ENCODE measurements at places on chromosomes 12 and 14.

DNA sequence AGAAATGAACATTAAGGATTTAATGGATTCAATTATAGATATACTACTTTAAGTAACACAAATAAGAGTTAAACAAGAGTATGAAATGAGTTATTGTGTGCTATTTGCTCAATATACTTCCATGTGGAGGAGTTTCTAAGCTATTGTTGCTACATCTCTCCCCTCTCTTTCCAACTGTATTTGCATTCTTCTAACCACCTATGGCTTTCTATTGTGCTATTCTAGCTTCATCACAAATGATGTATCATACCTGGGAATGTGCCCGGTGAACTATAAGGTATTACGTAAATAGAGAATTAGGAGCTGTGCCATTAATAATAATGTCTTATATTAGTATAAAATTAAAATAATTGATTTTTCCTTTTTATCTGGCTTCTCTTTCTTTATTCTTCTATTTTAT, 87.1 kb upstream of the PLEKHG7 start:
- DNase-seq, result no peak

- DNase-seq, result no peak
Observed at GRCh38 chr12:41532072-41532471, 344.0 kb downstream of the PDZRN4 start.

- no peak for DNase-seq
Observed at GRCh38 chr12:124242529-124243065, 52.3 kb upstream of the RFLNA start.

DNA sequence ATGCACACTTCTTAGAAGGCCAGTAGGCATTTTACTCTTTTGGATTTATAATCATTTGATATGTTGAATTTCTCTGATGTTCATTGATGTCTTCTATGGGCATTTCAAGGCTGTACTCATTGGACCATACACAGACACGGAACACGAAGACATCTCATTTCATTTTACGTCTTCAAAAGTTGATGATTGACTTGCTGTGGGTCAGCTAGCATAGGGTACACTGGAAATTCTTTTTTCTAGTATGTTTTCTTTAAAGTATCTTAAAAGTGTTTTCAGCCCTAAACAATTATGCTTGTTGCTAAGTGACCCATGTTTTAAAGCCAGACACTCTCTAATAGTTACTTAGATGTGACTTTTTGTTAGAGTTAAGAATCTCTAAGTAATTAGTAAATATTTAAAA, 16.3 kb downstream of the TRHDE start:
- DNase-seq, result no peak

DNA sequence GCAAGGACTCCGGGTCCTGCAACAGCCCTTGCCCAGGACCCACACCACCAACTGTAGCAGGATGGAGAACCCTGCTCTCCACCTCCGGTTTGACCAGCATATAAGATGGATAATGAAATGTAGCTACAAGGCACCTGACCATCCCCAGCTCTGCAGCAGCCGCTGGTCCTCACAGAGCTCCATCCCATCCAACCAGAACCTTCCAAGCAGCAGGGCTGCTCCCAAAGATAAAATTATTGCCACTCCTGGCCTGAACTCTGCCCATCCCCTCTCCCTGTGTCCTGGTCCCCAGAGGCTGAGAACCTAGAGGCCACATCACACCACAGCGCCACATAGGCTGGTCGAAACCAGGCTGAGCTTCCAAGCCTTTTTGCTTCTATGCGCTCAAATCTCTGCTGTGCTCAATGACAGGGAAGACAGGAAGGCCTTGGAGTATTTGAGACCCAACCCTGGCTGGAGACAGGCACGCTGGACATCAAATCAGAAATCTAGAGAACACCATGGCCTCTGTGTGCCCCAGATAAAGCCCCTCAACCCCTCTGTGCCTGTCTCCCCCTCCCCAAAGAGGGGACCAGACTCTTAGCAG, 4.2 kb downstream of the CDK2AP1 start:
- DNase-seq, result no peak

DNA sequence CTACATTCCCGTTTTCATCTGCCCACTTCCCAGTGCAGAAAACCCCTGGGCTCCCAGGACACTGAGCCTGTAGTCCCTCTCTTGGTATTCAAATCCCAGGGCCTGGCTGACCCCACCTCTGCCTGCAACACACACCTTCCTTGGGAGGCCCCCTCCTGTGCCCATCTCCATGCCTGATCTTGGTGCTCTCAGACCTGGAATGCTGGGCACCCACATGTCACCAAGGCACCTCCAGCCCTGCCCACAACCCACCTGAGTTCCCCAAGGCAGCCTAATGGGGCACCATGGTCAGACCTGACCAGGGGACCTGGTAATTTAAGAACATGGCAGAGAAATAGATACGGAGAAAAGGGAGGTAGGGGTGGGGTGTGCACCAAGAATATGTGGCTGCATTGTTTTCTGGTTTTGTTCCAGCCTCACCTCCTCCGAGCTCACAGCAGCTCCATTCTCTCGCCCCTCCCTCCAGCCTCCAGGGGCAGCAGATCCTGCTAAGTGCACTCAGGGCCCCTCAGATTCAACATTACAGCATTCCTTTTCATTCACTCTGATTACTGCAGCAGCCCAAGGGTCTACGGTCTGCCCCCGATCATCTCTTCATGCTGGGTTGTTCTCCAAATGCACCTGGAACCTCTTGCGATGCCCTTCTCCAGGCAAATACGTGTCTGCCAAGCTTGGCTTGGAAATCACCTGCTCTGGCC, 9.2 kb upstream of the HSP90AA1 start:
- no peak for DNase-seq

- DNase-seq, result no peak
Observed at GRCh38 chr12:112169161-112169872, 44.0 kb downstream of the TRAFD1 start.

DNA sequence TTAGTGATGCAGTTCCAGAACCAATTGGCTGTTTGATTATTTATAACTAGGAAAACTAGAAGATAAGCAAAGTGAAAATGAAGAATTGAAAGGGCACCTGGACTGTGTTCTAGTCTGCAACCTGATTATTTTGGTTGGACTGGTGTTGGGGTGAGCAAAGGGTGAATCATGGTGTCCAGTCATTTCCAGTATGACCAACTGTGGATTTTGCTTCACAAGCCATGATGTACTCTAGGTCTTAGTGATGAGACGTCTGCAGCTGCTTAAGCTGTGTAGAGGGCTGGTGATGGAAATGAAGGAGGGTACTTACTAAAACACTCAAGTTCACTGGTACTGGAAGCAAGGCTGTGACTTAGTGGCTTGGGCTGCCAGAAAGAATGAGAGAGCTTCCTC, 193.2 kb upstream of the FRMD6 start:
- no peak for DNase-seq

DNA sequence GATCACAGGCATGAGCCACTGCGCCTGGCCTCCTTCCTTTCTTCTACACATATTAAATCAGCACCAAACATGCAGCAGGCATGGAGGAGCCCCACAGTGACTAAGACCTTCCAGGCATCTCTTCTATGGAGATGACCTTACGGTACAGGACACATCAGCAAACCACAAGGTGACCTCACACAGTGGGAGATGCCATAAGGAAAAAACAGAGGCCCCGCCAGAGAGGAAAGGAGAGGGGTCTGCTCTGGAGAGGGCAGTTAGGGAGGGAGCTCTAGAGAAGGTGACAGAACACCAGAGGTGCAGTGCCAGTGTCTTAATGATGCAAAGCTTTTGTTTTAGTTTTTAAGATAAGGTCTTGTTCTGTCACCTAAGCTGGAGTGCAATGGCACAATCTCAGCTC, 81.1 kb upstream of the ESRRB start:
- DNase-seq, result no peak

DNA sequence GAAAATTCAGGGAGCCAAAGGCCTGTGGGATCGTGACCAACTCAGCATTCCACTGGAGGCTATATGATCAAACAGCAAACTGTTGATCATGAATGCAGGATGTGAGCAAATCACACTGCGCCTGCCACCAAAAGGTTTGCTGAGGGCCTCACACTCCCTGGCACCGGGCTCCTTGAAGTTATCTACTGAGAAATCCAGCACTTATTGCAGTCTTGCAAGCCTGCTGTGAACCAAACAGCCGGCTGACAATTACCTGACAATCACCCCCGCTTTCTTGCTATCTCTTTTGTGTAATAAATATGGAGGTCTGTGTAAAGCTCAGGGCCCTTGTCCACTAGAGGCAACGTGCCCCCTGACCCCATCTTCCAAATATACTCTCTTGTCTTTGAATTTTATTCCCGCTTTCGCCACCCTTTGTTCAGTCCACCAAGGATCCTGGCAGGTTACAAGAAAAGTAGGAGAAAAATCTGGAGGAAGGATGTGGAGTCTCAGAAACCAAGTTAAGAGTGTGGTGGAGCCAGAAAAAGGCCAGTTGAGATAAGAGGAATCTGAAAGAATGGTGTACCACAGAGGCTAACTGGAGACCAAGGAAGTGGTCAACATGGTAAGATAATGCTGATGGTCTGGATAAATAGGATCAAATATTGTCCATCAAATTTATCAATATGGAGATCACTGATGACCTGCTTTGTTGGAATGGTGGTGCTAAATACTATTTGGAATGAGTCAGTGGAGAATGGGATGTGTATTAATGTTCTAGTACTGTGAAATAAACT, 229.2 kb downstream of the ALX1 start:
- DNase-seq, result no peak

GRCh38 chr12:110677206-110677911, 11.6 kb downstream of the HVCN1 start:
- DNase-seq, result no peak

DNA sequence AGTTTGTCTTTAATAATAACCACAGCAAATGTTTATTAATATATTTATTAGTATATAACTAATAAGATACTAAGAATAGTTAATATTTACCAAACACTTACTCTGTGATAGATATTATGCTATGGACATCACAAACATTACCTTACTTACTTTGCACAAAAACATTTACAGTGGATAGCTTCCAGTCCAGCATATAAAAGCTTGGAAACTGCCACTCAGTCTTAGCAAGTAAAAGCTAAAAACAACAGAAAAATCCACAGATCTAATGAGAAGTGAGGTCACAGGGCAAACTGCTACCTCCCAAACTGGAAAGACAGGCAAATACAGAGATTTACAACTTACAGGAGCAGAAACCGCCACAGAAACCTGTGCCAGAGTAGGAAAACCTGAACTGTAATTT, 99.8 kb downstream of the METTL25 start:
- DNase-seq, result no peak

DNA sequence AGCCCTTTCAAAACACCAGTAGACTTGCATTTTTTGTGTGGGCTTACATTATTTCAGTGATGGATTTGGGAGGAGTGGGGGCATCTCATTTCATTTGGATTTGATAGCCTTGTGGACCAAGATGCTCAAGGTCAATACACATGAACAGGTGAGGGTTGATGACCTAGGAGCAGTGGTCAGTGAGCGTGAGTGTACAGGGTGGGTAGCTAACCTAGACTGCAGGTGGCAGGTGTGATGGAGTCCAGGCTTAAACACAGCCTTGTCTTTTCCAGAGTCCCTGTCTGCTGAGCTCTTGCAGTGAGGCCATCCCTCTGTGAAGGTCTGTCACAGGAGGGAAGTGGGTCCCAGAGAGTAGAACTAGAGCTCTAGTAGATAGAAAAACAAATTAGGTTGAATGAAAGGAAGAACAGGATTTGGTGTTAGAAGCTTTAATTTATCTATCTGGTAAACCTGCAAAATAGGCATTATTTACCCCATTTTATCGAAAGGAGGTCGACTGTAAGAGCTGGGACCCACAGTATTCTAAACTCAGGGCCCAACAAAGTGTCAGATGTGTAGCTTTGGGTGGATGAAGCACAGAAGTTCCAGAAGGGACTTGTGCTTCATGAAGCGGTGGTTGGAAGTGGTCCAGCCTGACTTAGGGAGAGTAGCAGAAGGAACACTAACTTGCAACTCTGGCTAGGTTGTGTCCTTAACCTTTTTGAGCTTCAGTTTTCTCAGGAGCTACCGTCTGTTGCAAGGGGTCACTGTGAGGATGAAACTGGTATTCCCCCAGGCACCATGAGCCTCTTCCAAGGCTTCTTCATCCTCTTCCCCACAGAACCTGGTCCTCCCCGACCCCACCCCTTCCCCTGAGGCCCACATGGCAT, 18.2 kb downstream of the RPS6KL1 start:
- DNase-seq, result no peak

GRCh38 chr14:64467101-64467500, 1.8 kb downstream of the AKAP5 start:
- no peak for DNase-seq

DNA sequence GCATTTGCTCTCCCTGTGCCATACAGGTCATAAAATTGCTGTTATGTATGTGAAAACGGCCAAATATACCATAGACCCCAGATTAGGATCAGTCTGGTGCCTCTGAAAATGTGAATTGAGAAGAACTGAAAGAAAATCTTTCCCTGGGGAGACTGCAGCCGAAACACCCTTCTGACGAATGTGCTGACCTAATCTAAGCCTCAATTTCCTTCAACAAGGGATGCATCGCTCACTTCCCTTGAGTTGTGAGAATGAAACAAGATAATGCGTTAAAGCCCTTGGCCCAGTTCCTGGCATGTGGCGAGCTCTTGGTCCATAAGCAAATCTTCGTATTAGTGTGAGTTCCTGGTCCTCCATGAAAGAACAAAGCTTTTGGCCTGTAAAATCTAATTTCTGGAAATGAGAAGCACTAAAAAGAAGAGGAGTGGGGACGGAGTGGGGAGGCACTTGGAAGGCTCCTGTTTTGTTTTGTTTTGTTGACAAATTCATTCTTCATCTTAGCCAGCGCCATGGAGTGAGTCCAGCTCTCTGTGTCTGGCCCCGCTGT, 49.5 kb upstream of the RTRAF start:
- no peak for DNase-seq

- peak; percentile 52 for DNase-seq
Observed at GRCh38 chr14:90903101-90903500, 86.9 kb upstream of the TTC7B start.

- peak; percentile 25 for DNase-seq
Observed at GRCh38 chr12:108305520-108305919, 33.6 kb downstream of the CMKLR1 start.

- DNase-seq, result peak; percentile 50
Observed at GRCh38 chr14:22653012-22653621, 9.0 kb upstream of the OR6J1 start.

DNA sequence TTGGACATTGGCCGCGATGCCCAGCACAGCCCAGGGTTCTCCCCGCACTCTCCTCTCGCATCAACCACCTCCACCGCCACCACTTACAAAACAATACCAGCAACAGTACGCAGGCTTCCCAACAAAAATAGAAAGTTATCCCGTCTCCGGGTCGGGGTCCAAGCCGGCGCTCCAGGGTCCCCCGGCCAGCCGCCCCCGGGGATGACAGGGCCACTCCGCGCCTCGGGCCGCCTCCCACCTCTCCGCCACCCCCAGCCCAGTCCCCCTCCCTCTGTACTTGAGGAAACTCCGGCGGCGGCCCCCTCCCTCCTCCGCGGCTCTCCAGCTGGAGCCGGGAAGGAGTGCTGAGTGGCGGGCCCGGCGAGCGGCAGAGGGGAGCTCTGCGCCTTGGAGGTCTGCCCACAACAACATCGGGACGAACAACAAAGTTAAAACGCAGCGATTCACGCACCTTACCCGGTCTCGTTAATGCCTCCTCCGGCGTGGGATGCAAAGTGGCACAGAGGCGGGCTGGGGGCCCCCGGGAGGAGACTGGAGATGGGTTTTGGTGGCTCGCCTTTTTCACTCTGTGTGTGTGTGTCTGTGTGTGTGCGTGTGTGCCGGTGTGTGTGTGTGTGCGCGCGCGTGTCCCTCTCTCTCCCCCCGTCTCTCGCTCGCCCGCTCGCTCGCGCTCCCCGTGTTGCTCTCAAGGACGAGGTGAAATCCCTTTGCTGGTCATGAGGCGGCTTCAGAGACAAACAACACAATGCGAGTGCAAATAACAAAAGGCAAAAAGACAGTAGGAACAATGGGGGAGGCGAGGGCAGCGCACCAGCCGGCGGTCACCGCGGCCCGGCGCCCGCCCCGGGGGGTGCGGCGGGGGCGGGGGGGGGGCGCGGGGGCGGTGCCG, 386.8 kb downstream of the BCAT1 start:
- DNase-seq, result peak; percentile 14

GRCh38 chr14:51482102-51482501, 169.6 kb upstream of the FRMD6 start:
- no peak for DNase-seq

All from activated naive CD8-positive, alpha-beta T cell treated with anti-CD3 and anti-CD28 coated beads, Interleukin-2, amount 50 U/mL, for 24 hours (primary cell).